Activated CD4-positive, alpha-beta T cell treated with anti-CD3 and anti-CD28 coated beads for 4 hours (primary cell): ENCODE measurements at places on chromosomes 2 and 18.

DNA sequence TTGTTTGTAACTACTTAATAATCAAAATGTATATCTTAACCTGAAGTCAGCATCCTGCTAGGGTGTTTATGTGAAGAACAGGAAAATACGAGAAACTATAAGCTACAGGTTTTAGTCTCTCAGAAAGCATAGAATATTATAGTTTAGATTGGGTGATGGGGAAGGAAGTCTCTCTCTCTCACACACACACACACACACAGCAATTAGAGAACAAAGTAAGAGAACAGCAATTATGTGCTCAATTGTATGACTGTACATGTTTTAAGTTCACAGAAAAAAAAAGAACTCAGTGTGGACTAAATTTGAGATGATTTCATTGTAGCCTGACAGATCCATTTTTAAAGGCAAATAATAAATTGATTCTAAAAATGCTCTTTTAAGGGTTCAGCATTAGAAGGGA is 94.3 kb upstream of the ZNF516 start:
- no peak for DNase-seq

- DNase-seq: peak; percentile 81
These were observed 7.7 kb upstream of the COL6A3 start for GRCh38 chr2:237421542-237422116.

GRCh38 chr2:72744049-72744448 is 81.8 kb downstream of the EXOC6B start:
- DNase-seq: no peak

DNA sequence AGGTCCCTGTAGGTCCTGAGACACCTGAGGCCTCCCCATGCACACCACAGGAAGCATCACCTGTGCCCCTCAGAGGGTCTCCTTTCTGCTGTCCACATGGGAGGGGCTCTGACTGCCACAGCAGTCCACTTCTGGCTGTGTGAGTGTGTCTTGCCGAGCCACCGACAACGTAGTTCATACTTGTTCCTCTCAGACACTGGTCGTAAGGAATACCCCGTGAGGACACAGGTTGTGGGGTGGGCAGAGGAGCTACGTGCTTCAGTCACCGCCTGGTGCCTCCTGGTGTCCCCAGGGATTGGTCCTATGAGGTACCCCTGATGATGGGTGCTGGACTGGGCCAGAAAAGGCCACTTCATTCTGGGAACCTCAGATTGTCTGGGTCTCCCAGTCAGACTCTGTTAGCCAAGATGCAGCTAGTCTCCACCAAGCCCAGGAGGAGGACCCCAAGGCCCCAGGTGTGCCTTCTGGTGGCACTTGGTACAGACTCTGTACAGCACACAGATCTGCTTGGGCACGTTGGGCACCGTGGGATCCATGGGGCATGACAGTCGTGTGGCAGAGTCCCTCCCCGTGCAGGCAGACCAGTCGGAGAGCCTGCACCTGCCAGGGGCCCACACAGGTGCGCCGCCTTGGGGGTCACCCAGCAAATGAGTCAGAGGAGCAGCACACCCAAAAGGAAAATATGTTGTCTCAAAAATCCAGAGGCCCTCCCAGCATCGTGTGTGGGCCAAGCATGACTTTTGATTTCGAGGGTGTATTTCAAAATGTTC is 2.5 kb downstream of the ARHGEF4 start:
- no peak for DNase-seq
